AG08396 (cell line): ENCODE measurements at places on chromosomes 2 and 18.

GRCh38 chr18:45467293-45467692 is 148.0 kb upstream of the SLC14A2 start:
- DNase-seq, result no peak

DNA sequence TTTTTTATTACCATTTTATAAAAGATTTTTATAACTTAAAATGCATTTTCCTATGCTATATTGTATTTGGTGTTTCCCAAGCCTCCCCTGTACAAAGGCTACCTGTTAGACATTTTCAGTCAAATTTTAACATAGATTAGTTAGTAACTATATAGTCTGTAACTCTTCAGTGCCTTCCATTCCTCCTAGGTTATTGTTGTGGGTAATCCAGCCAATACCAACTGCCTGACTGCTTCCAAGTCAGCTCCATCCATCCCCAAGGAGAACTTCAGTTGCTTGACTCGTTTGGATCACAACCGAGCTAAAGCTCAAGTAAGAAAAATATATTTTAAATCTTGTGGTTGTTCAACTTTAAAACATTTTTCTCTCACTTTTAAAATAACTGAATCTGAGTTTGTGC is 10.2 kb downstream of the MDH1 start:
- no peak for DNase-seq

DNA sequence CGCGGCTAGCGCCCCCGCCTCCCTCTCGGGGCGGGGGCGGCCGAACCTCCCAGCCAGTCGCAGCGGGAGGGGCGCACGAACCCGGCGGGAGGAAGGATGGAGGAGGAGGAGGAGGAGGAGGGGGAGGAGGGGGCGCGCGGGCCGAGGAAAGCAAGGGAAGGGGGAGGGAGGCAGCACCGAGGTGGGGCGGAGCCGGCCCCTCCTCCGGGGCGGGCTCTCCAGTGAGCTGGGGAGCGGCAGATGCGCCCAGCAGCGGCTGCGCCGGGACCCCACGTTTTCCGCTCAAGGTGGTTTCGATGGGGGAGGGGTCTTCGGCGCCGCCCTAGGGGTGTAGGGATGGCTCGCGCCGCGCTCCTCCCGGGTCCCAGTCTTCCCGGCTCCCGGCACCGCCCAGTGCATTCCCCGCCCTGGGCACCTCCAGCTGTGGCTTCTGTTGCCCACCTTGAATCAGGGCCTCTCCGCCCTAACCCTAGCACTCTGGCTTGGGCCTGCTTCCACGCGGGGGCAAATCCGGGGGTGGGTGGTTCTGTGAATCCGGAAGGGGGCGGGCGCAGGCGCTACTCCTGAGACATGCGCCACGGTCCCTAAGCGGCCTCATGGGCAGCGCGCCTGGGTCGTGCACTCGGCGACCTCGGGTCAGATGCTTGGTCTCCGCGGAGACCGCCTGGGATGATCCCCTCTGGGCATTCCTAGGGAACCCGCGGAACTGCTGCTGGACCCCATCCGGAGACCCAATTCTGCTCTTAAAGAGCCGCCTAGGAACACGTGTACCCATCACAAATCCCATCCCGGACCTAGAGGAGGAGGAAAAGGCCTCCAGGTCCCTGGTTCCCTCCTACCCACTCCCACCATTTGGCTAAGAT is at the start of gene FBXO41:
Gene FBXO41, minus strand, starts transcription at position 183 of the 863 bp plus-strand sequence. CDS start 14,848 bp downstream, outside the sequence.
- peak; percentile 72 for DNase-seq

DNA sequence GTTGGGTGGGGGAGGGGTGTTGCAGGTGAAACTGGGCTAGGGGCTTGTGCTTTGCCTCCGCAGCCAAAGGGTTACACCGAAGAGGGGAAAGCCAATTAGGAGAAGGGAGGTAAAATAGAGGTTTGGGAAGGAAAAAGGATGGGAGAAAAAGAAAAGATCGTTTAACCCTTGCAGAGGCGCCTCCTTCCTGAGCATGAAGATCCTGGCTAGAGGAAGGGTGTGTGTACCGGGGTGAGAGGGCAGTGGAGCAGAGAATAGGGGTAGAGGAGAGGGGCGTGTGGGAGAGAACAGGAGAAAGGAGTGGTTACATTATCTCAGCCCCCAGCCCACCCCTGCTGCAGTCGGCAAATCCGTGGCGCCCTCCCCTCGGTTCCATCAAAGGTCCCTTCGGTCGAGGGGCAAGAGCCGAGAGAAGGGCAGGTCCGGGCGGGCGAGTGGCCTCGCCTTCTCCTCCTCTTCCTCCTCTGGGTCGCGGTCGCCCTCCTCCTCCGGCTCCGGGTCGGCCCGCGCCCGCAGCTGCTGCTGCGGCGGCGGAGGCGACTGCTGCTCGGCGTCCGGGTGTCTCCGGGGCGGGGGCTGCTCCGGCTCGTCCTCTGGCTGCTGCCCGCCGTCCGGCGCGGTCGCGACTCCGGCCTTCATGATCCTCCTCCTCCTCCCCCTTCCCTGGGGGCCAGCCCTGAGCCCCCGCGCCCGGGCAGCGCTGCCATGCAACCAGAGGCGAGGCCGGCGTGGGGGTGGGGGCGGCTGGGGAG is 1.1 kb downstream of the MARCHF4 start:
- peak; percentile 61 for DNase-seq
